ENCODE measurements at places on chromosomes 1 and 21. TPM values are rescaled to one million over a fixed set of nuclear protein-coding genes. Genes with fewer than 3 reads are reported as not detected.

DNA sequence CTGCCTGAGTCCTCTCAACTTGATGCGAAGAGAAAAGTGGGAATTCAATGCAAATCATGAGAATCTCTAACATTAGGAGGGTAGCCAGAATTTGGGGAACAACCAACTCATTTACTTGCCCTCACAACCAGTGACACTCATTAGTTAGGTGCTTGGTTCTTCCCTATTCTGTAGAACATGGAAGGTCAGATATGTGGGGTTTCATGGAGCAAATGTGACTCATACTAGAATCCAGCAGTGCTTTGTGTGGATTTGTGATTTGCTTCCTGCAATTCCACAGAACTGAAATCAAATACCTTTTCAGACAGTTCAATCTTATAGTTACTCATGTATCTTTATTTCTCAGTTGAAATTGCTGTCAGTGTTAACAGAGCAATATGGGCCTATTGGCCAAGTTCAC, 6.9 kb upstream of the ETV3 start:
- no peak overlapping the region for H3K27ac ChIP-seq
- H3K36me3 ChIP-seq = no peaks in the 10 kb centered on the region
- no peak for DNase-seq
- H3K4me1 ChIP-seq = no peaks in the 10 kb centered on the region
- no peaks in the 10 kb centered on the region for H3K27me3 ChIP-seq
- no peak overlapping the region for H3K4me3 ChIP-seq

Gene LAMB3
- 3.6 TPM for total RNA-seq

DNA sequence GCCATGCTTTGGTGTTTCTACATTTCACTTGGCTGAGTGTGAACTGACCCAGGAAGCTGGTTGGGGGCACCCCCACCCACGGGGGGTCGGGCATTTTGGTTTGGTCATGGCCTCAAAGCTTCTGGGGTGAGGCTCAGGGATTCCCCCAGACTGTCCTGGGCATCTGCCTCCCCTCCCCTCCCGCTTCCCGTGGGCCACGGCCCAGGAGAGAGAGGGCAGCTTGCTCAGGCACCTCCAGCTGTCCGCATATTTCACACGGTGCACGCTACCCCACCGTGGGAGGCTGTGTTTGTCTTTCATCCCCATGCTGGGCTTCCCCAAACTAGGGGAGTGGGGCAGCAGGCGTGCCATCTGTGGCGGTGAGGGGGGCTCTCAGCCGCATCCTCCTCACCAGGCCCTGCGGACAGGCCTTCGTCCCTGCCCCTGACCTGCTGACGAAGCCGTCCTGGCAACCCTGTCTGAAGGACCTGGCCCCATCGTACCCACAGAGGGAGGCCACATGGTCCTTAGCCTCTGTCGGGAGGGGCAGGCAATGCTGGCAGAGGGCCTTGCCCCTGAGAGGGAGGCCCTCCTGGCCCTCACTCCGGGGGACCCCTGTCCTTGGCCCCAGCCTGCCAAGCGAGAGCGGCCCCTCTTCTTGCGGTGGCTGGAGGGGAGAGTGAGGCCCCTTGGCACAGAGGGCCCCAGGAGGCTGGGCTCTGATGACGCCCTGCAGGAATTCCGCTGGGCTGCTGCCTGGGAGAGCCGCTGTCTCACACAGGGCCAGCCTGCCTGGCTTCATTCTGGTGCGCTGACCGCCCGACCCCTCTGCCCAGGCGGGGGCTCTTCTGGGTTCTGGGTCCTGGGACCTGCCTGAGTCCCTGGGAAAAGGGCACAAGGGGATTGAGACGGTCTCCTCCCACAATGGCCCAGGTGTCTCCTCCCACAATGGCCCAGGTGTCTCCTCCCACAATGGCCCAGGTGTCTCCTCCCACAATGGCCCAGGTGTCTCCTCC, 22.1 kb downstream of the TP73 start:
- no peaks in the 10 kb centered on the region for H3K4me1 ChIP-seq
- H3K36me3 ChIP-seq = no peaks in the 10 kb centered on the region
- H3K4me3 ChIP-seq = no peak overlapping the region
- no peaks in the 10 kb centered on the region for H3K27me3 ChIP-seq
- DNase-seq = peak; percentile 47
- H3K27ac ChIP-seq = no peak overlapping the region

GRCh38 chr1:202229376-202229775, 35.8 kb downstream of the LGR6 start:
- no peaks in the 10 kb centered on the region for H3K36me3 ChIP-seq
- no peaks in the 10 kb centered on the region for H3K4me1 ChIP-seq
- H3K4me3 ChIP-seq = no peak overlapping the region
- DNase-seq = no peak
- H3K27me3 ChIP-seq = no peaks in the 10 kb centered on the region

- peak; percentile 51 for DNase-seq
- no peaks in the 10 kb centered on the region for H3K27me3 ChIP-seq
- no peaks in the 10 kb centered on the region for H3K4me1 ChIP-seq
- no peak overlapping the region for H3K4me3 ChIP-seq
Measured at GRCh38 chr1:211323156-211324063, 3.2 kb upstream of the TRAF5 start.

Gene KIF26B
- 2.4 TPM for total RNA-seq

Gene COL11A1
- 0.27 TPM for total RNA-seq

DNA sequence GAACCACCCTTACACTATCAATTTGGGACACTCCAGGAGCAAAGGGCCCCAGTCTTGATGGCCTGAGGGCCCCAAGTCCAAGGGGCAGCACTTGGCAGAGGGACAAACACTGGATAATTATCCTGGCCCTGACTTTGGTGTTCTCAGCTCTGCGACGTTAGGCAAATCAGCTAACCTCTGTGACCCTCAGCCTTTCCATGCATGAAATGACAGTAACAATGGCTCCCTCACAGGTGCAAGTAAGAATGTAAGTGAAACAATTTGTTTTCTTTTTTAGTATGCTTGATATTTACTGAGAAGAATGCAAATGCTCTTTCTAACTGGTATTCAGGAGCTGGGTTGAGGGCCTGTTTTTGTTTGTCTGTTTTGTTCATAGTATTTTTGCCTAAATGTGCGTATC, 61.6 kb upstream of the PRDX6 start:
- H3K4me1 ChIP-seq = no peaks in the 10 kb centered on the region
- H3K4me3 ChIP-seq = no peak overlapping the region
- DNase-seq = no peak

Gene SLAMF7
- total RNA-seq = 0.33 TPM

GRCh38 chr1:194698908-194699318, 1512.5 kb upstream of the B3GALT2 start:
- no peaks in the 10 kb centered on the region for H3K36me3 ChIP-seq
- no peak for DNase-seq
- H3K4me3 ChIP-seq = no peak overlapping the region
- no peaks in the 10 kb centered on the region for H3K4me1 ChIP-seq
- H3K27me3 ChIP-seq = no peaks in the 10 kb centered on the region

Gene UBE2J2
- total RNA-seq = 58.4 TPM

Gene C1orf94
- not detected for total RNA-seq

- DNase-seq = no peak
- H3K4me1 ChIP-seq = peaks cover 7% of the 10 kb centered on the region
- H3K36me3 ChIP-seq = no peaks in the 10 kb centered on the region
- H3K27me3 ChIP-seq = no peaks in the 10 kb centered on the region
- H3K4me3 ChIP-seq = no peak overlapping the region
Measured at GRCh38 chr1:40662864-40663263, 2.6 kb downstream of the RIMS3 start.

- no peak for DNase-seq
- H3K4me3 ChIP-seq = no peak overlapping the region
- peaks cover 6% of the 10 kb centered on the region for H3K4me1 ChIP-seq
- no peak overlapping the region for H3K27ac ChIP-seq
- no peaks in the 10 kb centered on the region for H3K27me3 ChIP-seq
- H3K36me3 ChIP-seq = no peaks in the 10 kb centered on the region
Measured at GRCh38 chr1:70483342-70483741, 72.3 kb downstream of the CTH start.

Gene MANEAL
- total RNA-seq = 3.0 TPM
